Activated CD4-positive, alpha-beta T cell treated with anti-CD3 and anti-CD28 coated beads for 4 hours (primary cell): ENCODE measurements at places on chromosomes 4 and X.

DNA sequence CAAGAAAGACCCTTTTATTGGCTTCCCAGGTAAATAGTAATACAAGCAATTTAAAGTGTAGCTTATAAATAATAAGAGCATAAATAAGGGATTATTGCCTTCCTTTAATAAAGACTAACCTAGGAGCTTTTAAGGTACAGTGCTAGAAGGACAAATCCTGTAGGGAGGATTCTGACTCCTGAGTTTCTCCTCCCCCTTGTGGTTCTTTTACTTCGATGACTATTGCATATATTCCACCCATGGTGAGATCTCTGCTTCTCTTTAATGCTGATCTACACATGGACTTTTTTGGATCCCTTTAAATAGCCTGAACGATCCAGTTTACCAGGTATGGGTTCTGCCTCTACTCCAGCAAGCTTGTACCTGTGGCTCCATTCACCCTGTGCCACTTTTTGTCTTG is 2.5 kb downstream of the GALNT7 start:
- no peak for DNase-seq

- DNase-seq: no peak
These were observed 5.7 kb upstream of the ZNF518B start for GRCh38 chr4:10462876-10463275.

GRCh38 chrX:96540111-96540631 is 144.5 kb upstream of the DIAPH2 start:
- no peak for DNase-seq

DNA sequence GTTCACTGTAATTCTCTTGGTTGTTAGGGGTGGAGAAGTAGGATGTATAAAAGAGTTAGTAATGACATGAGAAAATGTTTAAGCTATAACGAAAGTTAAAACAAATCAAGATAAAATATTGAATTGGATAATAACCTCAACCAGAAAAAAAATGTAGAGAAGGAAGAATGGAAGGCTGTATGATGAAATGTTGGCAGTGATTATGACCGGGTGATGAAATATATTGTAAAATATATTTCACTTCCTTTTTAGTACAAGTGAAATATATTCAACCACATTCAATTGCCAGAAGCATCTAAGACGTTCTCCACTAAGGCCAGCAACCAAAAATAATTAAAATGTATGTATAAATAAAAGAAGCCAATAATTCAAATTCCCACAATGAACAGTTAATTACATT is 309.3 kb upstream of the FGF13 start:
- no peak for DNase-seq

GRCh38 chr4:100299046-100299840 is 109.0 kb upstream of the DDIT4L start:
- no peak for DNase-seq

DNA sequence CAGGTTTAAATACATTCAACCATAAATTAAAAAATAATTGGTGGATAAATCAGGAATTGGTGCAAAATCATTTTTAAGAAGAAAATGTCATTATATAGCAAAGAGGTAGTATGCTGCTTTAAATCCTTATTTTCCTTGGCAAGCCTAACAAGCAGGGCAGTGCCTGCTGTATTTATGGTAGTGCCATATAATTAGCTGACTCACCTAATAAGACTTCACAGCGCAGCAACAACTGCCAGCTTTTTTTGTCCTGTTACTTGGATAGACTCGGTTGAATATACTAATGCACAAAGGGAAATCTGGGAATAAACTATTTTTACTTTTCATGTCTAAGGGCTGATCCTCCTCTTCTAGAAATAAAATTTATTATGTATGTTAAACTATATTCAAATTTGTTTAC is 99.1 kb downstream of the SNCA start:
- no peak for DNase-seq

- DNase-seq: no peak
These were observed 156.1 kb downstream of the FRAS1 start for GRCh38 chr4:78213218-78213617.
